ENCODE measurements at places on chromosomes 6 and 20. TPM values are rescaled to one million over a fixed set of nuclear protein-coding genes. Genes with fewer than 3 reads are reported as not detected.

DNA sequence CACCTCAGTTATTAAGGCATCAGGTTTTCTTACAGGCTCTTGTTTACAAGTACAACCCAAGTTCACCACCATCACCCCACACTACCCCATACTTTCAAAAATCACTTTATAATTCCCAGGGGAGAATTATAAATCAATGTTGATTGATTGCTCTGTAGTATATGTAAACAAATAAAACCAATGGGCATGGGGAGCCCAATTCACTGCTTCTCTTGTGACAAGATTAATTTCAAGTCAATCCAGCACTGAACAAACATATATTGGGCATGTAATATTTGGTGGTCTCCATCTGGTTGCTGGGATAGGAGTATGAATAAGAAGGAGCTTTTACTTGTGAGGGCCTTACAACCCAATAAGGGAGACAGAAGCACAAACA is 95.8 kb downstream of the CLVS2 start:
- DNase-seq = no peak

DNA sequence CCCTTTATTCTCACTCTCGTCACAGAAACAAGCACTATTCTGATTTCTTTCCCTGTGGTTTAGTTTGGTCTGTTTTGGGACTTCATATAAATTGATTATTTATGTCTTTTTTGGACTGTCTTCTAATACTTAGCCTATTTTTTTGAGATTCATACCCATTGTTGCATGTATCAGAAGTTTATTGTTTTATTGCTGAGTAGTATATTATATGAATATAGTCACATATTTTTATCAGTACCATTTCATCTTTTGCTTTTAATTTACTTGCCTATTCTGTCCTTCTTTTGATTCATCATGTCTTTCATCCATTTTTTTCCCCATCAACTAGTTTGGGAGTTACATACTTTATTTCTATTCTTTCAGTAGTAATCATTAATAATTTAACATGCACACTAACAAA is 112.0 kb downstream of the ID4 start:
- DNase-seq = no peak

The TGM2 gene
- 216 TPM for total RNA-seq

The OSER1 gene
- total RNA-seq = 28.2 TPM

- no peak for DNase-seq
Observed at GRCh38 chr6:140001821-140002341, 627.4 kb upstream of the CITED2 start.

The HLA-DMB gene
- total RNA-seq = 1.3 TPM

The MED23 gene
- total RNA-seq = 32.1 TPM

The RFX6 gene
- not detected for total RNA-seq

DNA sequence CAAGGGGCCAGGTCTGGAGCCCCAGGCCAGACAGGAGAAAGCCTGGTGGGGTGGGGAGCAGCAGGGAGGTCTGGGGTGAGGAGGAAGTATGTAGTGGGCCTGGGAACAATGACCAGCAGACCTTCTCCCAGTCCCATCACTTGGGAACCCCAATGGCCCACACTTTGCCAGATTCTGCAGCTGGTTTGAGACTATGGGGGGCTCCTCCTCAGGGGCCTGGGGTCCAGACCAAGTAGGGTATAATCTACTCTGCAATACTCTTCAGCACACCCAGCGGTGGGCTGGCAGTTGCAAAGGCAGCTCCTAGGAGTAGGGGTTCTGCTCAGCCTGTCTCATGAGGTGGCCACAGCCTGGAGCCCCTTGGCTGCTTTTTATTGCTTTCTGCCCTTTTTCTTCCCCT is 52.8 kb downstream of the NPEPL1 start:
- no peak for DNase-seq

The FKBP1C gene
- 1.0 TPM for total RNA-seq

The MYBL2 gene
- 20.8 TPM for total RNA-seq

- DNase-seq = peak; percentile 28
Observed at GRCh38 chr6:159233365-159234101, 64.3 kb downstream of the FNDC1 start.

DNA sequence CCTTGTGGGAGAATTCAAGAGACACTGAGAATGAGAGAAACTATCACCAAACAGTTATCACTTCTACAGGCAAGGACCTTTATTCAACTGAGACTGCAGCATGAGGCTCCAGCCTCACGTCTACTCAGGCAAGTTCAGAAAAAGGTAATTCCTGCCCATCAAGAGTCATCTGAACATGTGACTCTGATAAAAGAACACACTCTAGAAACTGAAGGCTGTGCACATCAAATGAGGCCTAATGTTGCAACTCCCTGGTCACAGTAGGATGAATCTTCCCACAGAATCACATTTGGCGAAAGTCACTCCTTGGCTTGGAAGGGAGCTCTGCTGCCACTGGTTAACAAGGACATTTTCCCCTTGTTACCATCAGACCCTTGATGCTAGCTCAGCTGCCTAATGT is 71.2 kb upstream of the EMILIN3 start:
- no peak for DNase-seq

The GUCA1A gene
- total RNA-seq = 0.62 TPM

DNA sequence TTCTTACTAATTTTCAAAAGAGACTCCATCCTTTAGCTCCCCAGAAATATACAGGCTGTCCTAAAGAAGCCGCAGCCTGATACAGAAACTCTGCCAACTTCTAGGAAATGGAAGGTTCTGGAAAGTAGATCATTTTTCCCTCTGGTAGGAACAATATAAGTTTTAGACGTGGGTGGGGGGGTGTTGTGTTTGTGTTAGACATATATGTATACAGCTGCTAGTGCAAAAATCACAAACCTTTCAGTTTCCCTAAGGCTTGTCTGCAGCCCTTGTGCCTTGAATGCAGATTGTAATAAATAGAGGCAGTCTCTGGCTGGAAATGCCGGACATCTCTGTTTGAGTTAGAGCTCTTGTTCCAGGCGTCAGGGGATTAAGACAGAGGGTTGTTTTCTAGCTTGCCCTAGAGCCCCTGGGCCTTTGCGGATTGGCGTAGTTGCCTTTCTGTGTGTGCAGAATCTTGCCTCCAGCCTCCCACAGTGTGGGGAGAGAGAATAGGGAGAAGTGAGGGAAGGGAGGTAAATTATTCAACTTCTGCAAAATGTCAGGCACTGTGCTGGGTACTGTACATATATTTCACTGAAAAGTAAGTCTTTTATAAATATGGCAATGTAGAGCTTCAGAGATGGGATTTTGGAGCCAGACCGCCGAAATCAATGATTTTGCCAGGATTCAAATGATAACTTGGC is 269.7 kb downstream of the PRL start:
- DNase-seq = no peak

The GMPR gene
- 1.8 TPM for total RNA-seq

- no peak for DNase-seq
Observed at GRCh38 chr6:37686111-37686510, 11.6 kb downstream of the MDGA1 start.

The TOMM34 gene
- total RNA-seq = 46.2 TPM

The HLA-DPB1 gene
- total RNA-seq = 14.4 TPM

GRCh38 chr6:28134015-28134414 is 7.7 kb upstream of the ZKSCAN8 start:
- peak; percentile 24 for DNase-seq

The IL17A gene
- total RNA-seq = not detected

DNA sequence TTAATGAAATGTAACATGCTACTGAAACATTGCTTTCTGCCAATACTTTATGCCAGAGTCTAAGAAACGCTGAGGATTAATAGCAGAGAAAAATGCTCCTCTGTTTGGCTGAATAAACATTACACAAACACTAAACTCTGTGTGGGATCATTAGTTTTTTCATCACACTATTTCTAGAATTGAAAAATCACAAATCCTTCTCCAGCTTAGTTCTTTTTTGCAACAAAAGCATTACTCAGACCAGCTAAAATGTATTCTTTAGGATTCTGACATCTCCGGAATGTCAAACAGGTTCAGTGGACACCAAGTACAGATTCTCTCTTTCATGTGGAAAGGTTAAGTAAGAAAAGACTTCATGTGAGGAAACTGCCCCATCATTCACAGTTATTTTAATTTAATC is 226.9 kb downstream of the SIM1 start:
- DNase-seq = no peak

The TLDC2 gene
- not detected for total RNA-seq

DNA sequence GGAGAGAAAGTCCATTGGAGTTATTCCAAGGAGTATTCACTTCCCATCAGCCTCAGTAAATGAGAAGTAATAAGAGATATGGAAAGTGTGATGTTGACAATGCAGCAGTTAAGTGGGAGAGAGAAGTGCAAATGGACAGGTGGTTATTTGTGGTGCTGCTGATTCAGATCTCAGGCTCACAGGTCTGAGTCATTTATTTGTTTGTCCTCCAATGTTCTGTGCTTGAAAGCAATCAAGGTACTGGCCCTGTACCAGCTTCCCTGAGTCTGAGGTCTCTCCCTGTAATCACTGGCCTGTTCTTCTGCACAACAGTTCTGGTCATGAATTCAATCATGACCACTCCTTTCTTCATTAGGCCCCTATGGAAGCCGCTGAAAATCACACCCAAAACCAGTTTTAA is 827.7 kb downstream of the MAFB start:
- DNase-seq = no peak

GRCh38 chr6:11773013-11773412 is 5.6 kb downstream of the ADTRP start:
- no peak for DNase-seq

Data from endothelial cell (in vitro differentiated cells).